AG04449 (cell line): ENCODE measurements at places on chromosomes 6 and 20.

GRCh38 chr20:40769677-40770285, 80.7 kb upstream of the MAFB start:
- DNase-seq = no peak

DNA sequence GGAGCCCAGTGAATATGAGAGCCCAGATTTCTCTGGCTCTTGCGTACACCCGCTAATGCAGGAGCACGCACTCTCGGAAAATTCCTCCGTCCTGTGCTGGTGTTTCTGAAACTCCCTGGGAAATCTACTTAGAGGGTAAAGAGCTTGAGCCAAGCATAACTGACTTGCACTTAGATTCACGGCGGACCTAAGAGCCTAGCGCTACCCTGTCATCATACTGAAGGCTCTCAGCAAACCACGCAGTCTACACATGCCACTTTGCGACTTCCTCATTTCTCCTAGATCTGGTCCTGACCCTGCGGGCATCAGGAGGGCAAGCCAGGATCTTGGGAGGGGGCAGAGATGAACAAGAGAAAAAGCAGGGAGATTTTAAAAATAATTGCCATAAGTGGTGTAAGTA, 324.7 kb downstream of the CD83 start:
- DNase-seq = no peak

DNA sequence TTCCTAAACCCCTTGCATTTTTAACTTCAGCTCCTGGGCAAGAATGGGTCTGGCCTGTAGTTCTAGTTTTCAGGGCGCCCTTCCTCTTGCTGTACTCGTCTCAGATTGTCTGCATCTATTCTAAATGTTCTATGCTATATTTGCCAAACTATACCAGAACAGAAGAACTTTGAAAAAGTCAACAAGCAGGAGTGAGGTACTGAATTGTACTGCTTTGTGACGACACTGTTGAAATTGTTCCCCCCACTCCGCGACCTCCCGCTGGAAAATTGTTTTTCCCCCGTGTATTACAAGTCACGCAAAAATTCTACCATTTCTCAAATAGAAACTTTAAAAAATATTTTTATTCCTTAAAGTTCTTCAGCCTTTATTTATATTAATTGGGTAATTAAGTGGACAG, 73.9 kb downstream of the CBFA2T2 start:
- no peak for DNase-seq

- no peak for DNase-seq
Observed at GRCh38 chr20:36098364-36098763, 56.2 kb upstream of the EPB41L1 start.

DNA sequence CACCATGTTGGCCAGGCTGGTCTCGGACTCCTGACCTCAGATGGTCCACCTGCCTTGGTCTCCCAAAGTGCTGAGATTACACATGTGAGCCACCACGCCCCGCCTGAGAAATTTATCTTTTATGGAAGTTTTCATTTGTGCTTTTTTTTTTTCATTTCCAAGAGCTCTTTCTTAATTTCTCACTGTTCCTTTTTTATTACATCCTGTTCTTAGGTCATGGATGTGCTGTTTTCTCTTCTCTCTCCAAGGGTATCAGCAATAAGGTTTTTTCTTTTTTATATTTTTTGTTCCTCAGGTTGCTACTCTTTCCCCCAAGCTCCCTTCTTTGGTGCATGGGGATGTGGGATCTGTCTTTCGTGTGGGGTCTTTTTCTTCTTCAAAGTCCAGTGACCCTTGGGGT, 21.2 kb upstream of the LSM14B start:
- DNase-seq = no peak
